CD4-positive, alpha-beta T cell treated with Interleukin-2 at 100 ng/mL for 4 hours (primary cell): ENCODE measurements at places on chromosomes 12 and 14.

GRCh38 chr14:34749408-34749807 is 35.0 kb upstream of the CFL2 start:
- no peak for DNase-seq

DNA sequence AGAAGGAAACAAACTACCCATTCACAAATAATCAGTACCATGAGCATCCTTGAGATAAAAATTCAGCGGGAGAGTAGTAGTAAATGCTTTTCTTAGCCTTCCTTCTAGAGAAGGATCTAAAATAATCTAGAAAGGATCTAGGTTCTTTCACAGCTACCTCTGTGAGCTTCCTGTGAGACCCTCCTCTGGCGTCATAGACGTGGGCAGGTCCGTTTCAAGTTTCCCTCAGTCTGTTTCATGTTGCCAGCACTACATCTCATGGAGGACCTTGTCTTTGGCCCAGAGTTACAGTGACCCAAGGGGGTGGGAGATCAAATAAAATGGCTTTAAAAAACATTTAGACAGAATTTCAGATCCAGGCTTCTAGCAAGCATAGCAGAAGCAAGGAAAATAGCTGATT is 13.6 kb downstream of the DAAM1 start:
- DNase-seq: no peak

DNA sequence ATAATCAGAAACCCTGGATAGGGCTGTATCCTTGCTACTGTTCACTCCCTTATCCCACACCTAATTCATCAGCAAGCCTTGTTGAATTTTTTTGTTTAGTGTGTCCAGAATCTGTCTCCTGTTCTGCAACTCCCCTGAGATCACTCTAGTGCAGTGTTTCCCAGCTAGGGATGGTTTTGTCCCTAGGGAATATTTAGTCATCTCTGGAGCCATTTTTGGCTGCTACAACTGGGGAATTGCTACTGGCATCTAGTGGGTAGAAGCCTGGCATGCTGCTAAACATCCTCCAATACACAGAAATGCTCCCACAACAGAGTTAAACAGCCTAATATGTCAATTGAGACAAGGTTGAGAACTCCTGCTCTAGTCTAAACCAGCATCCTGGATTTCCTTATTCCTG is 248.0 kb downstream of the NPAS3 start:
- DNase-seq: no peak

GRCh38 chr14:77142005-77142800 is 612 bp upstream of the ZDHHC22 start:
- no peak for DNase-seq

DNA sequence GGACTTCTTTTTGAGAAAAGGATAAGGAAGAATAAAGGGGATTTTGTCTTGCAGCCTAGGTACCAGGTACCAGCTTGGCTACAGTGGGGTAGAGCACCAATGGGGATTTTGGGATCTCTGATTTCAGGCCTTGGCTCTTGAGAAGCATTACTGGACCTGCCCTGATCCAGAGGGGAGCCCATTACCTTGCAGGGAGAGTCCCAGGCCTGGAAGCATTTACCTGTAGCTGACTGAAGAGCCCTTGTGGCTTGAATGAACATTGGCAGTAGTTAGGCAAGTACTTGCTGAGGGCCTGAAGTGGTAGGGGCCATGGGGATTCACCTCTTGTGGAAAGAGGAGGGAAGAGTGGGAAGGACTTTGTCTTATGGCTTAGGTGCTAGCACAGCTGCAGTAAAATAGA is 308.2 kb upstream of the FBXO33 start:
- no peak for DNase-seq

GRCh38 chr14:26598081-26598671 is 343 bp upstream of the NOVA1 start:
- DNase-seq: no peak

DNA sequence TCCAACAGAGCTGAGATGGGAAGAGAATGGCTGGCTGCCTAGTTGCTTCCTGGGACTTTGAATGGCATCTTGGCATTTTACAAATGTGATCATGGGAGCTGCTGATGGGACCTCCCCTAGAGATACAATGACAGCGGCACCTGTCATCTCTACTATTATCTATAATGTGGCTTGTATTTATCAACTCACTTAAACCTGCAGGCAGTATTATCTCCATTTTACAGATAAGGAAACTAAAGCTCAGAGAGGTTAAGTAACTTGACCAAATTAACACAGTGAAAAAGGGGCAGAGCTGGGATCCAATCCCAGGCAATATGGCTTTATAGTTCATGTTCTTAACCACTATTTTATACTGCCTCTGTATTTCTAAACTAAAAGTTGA is 111.7 kb downstream of the CHST11 start:
- DNase-seq: no peak

DNA sequence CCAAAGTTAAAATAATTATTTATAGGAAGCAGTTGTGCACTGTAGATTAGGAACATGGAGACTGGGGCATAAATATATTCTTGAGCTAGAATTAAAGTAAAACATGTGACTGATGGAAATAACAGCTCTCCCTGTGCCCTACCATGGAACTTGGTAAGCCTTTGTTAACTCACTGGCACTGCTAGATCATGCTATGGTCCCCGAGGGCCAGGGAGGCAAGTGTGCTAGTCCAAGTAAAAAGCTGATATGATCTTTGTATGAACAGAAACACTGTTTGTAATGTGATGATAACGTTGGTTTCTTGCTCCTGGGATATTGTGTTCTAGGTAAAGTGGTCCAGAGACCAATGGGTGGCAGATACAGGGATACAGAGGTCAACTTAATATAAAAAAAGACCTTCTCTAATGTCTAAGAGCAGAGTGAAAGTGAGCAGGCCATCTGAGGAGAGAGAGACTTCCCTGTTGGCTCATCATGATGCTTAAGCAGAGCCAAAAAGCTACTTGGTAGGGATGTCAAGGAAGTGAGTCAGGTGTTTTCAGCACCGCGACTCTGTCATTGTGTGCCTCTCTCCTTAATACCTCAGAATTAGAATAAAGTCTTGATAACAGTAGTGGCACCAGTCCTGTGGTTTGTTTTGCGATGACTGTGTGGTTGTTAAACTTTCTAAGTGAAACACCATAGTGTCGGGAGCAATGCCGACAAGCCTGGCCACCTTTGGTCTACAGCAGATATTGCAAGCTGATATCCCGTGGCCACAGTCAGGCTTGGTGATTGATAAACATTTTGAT is 27.6 kb downstream of the BICD1 start:
- DNase-seq: peak; percentile 44

DNA sequence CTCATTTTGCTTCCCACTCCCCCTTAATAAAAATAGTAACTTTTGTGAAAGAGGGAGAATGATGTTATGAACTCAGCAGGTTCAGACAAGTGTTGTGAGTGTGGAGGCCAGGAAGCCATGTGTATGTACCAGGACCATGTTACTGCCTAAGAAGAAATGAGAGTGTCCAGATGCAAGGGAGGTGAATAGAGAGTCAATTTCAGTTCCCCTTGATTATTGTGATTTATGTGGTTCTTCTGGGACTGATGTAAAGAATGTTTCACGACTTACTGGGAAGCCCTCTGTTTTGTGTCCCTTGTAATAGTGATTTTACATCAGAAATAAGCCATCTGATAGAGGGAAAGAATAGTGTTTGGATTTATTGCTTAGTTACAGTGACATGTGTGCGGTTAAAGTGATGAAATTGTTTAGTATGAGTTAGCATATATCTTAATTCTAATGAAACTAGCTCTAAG is 32.5 kb downstream of the FBXO34 start:
- DNase-seq: no peak

GRCh38 chr12:114678718-114679117 is 5.3 kb downstream of the TBX3 start:
- no peak for DNase-seq

- DNase-seq: no peak
These were observed 184.6 kb downstream of the MSRB3 start for GRCh38 chr12:65463082-65463481.

GRCh38 chr14:67232066-67232465 is 9.2 kb upstream of the PALS1 start:
- DNase-seq: no peak

GRCh38 chr12:981176-981828 is 9.7 kb upstream of the ERC1 start:
- DNase-seq: no peak

DNA sequence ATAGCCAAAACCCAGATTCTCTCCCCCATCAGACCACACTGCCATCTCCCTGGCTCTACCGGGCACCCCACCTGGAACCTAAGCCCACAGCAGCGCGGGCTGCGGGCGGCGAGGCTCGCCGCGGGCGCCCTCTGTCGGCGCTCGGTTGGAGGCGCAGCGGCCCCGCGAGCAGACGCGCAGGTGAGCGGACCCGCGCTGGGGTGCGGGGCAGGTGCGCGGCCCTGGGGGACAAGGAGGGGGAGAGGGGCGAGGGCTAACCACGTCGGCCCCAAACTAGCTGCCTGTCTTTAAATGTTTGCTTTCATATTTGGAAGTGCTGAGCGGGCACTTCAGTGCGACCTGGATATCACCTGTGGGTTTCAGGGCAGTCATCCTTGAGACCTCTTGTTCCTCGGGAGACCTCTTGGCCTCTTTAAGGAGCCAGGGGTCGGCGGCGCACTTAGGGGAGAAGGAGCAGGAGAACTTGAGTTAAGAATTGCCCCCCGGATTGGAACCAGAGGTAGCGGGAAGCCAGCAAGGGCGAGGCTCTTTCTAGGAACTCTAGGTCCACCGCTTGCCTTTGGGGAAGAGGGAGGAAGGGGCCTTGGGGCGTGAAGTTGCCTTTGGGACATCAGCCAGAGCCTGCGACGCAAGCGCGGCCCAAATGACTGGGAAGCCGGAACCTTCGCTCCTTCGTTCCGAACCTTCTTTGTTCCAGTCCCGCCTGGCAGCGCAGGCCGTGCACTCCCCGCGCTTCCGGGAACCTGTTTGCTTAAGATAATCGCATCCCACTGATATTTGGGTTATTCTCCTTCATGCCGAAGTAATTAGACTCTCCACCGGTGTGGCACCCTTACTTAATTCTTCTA is 78.7 kb downstream of the NEDD1 start:
- DNase-seq: peak; percentile 32

DNA sequence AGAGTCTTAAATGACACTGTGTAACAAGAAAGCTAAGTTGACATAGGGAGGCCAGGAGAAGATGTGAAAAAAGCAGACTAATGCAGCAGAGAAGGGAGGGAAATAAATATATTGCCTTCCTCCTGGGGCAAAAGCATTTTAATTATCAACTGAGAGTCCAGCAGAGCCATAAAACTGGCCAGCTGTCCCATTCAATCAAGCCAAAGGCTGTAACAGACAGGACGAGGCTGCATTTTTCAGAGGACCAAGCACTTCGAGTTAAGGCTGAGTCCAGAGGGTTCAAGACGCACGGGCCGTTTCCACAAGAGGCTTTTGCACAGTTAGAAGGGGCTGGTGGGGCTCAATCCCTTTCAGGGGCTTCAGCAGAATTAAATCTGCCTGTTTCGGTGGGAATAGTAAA is 20.4 kb downstream of the MAP3K9 start:
- DNase-seq: no peak

- no peak for DNase-seq
These were observed 307.4 kb downstream of the NUAK1 start for GRCh38 chr12:105831372-105831771.

DNA sequence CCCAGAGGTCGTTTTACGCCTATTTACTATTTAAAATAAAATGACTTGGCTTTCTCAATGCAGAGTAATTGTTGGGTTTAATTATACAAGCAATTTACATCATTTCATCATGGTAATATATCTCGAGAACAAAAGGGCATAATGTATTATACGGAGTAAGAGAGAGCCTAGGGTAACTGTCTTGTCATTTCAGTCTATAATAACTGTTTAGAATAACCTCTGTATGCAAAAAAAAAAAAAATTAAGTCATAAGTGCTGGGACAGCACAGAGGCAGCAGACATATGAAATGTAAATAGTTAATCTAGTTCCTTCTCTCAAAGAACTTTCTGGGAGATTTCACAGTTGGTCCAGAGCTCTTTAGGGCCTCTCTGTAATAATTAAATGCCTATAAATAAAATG is 284.9 kb downstream of the TMTC2 start:
- DNase-seq: no peak

GRCh38 chr14:89936654-89937185 is 17.8 kb downstream of the EFCAB11 start:
- no peak for DNase-seq

- no peak for DNase-seq
These were observed 89.7 kb upstream of the DHRS4 start for GRCh38 chr14:23863836-23864235.

- no peak for DNase-seq
These were observed 39.0 kb downstream of the RNF34 start for GRCh38 chr12:121438905-121439304.

- no peak for DNase-seq
These were observed 3.2 kb upstream of the RARG start for GRCh38 chr12:53235164-53235563.

GRCh38 chr12:131944601-131945251 is 5.0 kb upstream of the EP400 start:
- no peak for DNase-seq

DNA sequence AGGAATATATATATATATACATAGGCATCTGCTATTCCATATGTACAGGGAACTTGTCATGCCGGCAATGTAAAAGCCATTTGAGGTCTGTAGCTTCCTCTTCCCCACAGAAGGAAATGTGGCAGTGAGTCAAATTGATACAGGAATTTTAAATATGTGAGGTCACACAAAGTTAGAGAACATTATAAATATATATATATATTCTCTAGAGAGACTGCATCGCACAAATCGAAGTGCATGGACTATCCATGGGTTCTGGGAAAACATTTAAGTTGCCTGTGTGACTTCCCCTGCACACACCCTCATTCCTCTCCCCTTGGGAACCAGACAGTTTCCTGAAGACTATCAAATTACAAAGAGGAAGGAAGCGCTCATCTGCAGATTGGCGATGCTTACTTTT is 100.9 kb upstream of the CCDC91 start:
- DNase-seq: no peak

- no peak for DNase-seq
These were observed 350.7 kb downstream of the C12orf50 start for GRCh38 chr12:87678453-87678852.

DNA sequence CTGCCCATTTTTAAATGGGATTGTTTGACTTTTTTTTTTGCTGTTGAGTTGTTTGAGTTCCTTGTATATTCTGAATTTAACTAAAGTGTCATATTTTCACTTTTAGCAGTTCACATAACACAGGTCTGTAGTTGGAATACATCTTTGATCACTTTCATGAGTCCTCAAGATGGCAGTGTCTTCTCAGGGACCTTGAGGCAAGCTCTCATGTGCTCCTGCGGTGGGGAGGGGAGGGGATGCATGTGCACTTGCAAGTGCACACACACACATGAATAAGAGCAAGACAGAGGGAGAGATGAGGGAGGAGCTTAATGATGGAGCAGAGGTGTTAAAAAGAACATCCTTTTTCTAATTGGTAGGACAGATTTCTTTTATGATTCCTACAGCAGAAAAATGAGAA is 291.4 kb upstream of the OR4E1 start:
- DNase-seq: peak; percentile 57

GRCh38 chr12:3319723-3320492 is 171.1 kb upstream of the PRMT8 start:
- DNase-seq: no peak

GRCh38 chr14:55733599-55733998 is 153.6 kb downstream of the KTN1 start:
- DNase-seq: no peak
